RPMI8226 (cell line): ENCODE measurements at places on chromosomes 2 and 18.

GRCh38 chr2:109523536-109524361 is 90.0 kb downstream of the SEPTIN10 start:
- DNase-seq, result no peak

DNA sequence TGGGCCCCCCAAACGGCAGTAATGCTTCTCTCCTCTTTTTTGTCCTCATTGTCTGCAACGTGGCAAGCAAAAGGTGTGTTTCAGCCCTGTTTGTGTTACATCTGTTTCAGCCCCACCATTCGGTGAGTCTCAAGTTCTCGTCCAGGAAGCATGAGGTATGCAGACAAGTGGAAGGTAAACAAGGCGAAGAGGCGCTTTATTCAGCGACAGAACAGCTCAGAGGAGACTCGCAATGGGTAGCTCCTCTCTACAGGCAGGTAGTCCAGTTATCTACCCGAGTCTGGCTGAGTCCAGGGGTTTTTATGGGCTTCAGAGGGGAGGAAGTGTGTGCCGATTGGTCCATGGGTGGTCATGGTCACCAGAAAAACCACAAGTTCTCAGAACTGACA is 733.4 kb upstream of the CDH7 start:
- no peak for DNase-seq

DNA sequence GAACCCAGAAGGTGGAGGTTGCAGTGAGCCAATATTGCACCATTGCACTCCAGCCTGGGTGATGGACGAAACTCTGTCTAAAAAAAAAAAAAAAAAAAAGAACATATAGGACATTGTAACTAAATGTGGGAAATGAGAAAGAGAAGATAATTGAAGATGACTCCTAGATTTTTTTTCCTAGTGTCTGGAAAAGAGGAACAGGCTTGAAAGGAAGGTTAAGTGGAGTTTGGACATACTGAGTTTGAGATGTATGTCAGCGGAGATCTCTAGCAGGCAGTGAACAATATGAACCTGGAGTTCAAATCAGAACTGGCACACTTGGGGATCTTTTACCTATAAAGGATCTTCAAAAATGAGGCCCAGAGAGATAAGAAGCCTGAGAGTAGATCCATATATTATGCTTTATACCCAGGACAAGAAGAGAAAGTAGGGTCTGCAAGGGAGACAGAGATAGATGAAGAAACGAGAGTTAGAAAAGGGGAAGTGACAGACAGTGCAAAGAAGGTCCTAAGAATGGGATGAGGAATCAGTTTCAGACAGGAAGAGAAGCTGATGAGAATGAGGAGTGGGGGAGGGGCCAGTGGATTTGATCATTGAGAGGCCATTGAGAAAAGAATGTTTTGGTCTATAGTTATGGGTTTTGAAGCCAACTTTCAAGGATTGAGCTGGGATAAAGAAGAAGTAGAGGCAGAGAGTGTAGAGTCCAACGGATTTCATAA is 46.9 kb upstream of the CD28 start:
- peak; percentile 92 for DNase-seq

DNA sequence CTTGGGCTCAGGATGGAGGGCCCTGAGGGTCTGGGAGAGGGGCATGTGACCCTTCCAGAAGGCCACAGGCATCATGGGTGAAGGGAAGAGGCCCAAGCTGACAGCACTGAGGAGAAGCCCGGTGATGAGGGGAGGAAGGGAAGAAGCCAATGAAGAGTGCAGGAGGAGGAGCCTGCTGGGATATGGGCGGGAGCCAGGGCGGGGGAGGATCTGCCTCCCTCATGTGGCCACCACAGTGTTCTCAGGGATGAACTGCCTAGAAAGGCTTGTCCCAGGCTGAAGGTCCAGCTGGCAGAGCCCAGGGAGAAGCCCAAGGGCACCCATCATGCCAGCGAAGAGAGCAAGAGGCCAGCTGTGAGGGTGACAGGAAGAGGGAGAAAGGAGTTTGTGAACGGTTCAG is 24.6 kb upstream of the PLB1 start:
- DNase-seq, result no peak

DNA sequence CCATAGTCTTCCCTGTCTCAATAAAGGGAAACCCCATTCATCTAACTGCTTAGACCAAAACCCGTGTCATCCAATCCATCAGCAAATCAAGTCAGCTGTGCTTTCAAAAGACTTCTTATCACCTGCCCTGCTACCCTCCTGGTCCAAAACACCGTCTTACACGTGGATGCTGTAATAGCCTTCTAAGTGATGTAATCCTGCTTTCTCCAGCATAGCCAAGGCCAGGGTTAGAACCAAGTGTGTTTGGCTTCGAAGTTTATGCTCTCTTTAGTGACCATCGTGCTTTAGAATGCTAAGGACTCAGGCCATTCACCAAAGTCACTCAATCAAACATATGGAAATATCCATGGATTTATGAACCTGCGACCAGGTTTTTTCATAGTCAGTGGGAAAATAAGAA is 25.5 kb downstream of the NEB start:
- DNase-seq, result no peak

DNA sequence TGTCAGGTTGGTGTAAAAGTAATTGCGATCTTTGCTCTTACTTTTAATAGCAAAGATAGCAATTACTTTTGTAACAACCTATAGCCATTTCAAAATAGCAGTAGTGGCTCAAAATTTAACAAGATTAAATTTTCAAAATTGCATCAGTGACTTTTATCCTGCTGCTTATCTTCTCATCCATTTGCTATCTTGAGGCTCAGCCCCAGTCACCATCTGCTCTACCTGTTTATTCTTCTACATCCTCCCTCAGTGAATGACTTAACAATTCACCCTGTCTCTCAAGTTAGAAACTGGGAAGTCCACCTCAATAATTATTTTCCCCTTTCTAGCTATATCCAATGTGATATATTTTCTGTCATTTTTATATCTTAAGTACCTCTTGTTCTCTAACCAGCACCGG is 148.6 kb upstream of the ZNF804A start:
- no peak for DNase-seq

- no peak for DNase-seq
Measured at GRCh38 chr2:160920061-160920460, 240.2 kb upstream of the TANK start.

- DNase-seq, result no peak
Measured at GRCh38 chr2:240195316-240195861, 54.9 kb upstream of the OTOS start.

DNA sequence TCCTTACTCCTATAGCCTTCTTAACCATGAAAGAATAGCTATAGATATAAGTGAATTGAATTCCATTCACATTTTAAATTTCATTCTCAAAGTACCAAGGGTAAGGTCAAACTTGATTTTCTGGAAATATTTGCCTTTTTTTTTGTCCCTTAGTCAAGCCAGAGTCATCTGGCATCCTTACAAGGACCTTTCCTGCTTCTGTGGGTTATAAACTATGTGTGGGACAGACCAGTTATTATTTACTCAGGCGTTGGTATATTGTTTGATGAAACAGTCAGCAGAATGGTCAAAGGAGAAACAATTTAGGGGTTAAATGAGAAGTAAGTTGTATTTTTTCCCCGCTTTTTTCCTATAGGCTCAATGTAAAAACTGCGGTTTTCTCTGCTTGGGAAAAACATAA is 1103.2 kb upstream of the ZEB2 start:
- no peak for DNase-seq

DNA sequence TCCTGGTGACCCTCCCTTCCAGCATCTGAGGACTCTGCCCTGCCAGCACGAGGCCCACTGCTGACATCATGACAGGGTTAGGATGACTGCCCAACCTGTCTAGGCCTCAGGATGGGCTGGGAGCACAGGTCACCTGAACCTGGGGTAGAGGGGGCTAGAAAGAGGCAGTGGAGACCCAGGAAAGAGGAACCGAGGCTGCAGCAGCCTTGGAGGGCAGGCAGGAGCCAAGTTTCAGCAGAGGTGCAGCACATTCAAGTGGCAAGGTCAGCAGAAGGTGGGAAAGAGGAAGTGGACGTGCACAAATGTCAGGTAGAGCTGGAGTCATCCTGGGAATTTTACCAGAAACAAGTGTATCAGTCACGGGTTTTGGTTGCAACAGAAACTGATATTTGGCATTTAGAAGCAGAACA is 13.6 kb upstream of the RAB10 start:
- peak; percentile 88 for DNase-seq

DNA sequence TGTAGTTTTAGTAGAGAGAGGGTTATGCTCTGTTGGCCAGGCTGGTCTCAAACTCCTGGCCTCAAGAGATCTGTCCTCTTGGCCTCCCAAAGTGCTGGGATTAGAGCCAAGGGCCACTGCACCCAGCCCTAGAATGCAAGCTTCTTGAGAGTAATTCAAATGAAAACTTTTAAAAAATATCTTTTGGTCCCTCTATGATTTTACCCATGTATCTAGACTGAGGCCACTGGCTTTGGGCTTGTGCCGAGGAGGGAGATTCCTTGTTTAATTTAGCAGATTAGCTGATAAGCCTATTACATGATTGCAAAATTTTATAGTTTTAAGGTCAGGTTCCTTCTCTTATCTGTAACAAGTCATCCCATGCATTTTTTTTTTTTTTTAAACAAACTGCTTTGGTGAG is 59.5 kb upstream of the CCDC195 start:
- no peak for DNase-seq

DNA sequence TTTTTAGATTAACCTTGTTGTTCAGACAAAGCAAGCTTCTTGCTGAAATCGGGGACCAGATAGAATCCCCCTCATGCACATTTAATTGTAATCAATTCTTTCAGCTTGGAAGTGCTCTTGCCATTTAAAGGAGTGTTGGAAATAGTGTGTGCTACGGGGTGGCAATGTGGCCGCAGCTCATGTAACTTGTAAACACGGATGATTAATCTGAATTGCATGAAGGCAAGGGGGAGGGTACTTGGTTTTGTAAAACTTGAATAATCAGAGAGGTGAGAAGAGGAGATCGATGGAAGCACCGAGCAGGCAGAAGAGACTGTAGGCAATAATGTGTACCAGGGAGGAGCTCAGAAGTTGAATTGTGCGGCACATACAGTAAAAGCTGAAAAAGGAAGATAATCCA is 273.5 kb downstream of the PTGR3 start:
- no peak for DNase-seq

GRCh38 chr18:58967751-58968254 is 103.1 kb downstream of the ZNF532 start:
- no peak for DNase-seq

GRCh38 chr2:106960683-106961161 is 74.8 kb upstream of the ST6GAL2 start:
- no peak for DNase-seq

GRCh38 chr18:80196528-80197320 is 50.6 kb downstream of the PARD6G start:
- DNase-seq, result no peak

- DNase-seq, result no peak
Measured at GRCh38 chr2:2568411-2568810, 237.3 kb upstream of the MYT1L start.

DNA sequence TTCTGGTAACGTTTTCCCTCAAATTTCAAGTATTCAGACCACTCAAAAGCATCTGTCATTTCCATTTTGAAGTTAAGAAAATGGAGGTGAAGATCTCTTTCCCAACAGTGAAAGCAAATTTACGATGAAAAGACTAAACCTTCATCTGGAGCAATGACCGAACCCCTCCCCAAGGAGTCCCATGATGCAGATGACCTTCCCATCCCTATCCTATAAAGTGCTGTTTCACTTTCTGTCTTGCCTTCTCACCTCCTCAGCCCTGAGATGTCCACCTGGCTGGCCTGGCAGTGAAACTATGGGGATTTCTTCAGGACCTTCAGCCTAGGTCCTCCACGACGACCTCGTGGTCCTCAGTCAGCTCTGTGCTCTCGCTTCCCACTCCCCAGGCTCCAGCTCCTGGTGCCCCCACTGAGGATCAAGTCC is 925 bp upstream of the NPC1 start:
- DNase-seq, result peak; percentile 13

- DNase-seq, result no peak
Measured at GRCh38 chr2:100754951-100755350, 65.0 kb upstream of the NPAS2 start.

DNA sequence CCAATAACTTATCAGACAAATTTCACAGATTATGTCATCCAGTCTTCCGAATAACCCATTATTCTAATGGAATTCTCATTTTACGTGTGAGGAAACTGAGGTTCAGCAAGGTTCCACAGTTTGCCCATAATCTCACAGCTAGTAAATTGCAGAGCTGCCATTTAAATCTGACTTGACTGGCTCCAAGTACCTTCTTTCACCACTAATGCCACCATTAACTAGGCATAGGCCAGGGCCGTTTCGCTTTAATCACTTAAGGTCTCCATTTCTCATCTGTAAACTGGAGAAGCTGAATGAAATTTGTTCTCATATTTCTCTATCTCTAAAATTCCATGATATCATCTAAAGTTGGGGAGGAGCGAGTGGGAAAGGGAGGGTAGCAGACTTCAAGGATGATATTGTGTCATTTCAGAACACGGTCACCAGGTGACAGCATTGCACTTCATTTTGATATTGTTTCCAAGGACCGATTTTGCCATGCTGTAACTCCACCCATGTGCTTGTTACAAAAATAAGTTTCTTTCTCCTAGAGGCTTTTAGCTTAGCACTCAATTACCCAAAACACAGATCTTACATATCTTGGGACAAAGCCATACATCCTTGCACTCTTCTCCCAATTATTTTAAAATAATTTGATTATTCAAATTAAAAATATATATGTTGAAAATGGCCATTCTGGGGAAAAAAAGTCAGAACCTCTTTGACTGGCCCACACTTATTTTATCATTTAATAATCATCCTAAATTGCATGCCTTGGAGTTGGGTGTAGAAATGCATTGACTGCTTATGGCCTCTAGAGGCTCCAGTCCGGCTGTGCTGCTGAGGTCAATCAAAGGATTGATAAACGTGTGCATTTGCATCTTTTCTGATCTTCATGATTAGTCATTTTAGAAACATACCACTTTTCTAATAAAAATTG is 123.8 kb downstream of the AKAIN1 start:
- DNase-seq, result peak; percentile 40

- DNase-seq, result no peak
Measured at GRCh38 chr2:170123593-170123992, 54.4 kb upstream of the MYO3B start.

DNA sequence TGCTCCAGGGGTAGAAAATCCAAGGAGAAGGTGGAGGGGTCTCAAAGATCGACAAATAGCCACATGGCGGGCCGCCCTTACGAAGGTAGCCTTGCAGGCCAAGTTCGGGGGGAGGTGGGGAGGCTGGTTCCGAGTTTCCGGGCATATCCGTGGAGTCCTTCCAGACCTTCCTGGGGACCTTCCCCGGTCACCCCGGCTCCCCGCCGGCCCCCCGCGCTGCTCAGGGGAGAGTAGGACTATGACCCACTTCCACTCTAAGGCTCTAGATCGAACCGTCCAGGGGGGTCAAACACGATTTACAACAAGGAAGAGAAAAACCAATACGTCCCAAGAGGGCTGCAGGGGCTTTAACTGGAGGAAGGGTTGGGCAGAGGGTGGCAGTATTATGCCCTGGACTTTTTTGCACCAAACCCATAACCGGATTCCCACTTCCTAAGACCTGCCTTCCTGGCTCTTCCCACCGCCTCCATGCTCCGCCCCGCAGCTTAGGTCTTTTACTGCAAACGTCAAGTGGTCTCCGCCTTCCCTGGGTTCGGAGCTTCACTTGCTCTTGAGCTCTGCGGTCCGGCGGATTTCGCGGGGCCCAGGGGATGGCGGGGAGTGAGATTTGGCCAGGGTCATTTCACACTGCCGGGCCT is 779 bp upstream of the LYPD6 start:
- no peak for DNase-seq

GRCh38 chr2:224442071-224442967 is 40.4 kb upstream of the FAM124B start:
- no peak for DNase-seq

- DNase-seq, result no peak
Measured at GRCh38 chr2:38192976-38193375, 117.0 kb upstream of the CYP1B1 start.

- no peak for DNase-seq
Measured at GRCh38 chr2:136495636-136496035, 269.7 kb upstream of the THSD7B start.

GRCh38 chr18:59279722-59280121 is 6.5 kb upstream of the RAX start:
- DNase-seq, result no peak
